GM19239 (cell line): ENCODE measurements at places on chromosomes 5 and 9.

- no peak for DNase-seq
These were observed 186.0 kb downstream of the TENT4A start for GRCh38 chr5:6899221-6899620.

DNA sequence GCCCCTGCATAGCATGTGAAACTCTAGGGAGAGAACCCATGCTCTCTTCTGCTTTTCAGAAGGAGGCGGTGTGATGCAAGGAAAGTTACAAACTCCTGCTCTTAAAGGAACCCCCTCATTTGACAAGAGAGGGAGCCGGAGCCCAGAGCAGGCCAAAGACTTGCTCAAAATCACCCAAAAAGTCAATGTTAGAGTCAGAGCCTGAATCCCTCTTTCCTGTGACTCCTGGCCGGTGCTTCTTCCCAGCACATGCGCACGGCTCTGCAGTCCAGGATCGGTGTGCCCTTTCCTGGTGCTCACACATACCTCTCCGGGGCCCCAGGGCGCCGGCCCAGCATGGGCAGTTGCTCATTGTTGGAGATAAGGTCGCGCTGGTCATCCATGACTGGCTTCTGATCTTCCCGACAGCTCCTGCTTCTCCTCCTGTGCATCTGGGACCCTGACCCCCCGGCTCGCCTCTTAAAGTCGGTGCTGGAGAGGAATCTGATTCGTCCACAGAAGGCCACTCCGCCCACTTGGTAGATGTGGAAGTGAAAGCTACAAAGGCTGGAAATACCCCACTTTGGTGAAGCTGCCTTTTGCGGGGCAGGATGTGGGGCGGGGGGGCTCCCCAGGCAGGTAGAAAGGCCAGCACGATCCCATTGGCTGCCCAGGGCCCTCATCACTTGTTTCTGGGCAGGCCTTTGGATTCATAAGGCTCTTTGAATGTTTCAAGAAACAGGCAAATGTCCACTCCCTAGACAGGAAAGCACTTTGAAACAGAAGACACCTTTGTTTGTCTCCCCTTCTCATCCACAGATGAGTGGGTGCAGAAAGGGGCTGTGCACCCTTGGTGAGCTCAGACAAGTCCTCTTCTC, at the start of gene CD74:
TSS of gene CD74 (minus strand) at position 592 of the 857 bp plus-strand sequence. CDS start at position 431, 161 bp downstream.
- peak; percentile 55 for DNase-seq

- no peak for DNase-seq
These were observed 476.6 kb upstream of the EDIL3 start for GRCh38 chr5:84861306-84861705.

DNA sequence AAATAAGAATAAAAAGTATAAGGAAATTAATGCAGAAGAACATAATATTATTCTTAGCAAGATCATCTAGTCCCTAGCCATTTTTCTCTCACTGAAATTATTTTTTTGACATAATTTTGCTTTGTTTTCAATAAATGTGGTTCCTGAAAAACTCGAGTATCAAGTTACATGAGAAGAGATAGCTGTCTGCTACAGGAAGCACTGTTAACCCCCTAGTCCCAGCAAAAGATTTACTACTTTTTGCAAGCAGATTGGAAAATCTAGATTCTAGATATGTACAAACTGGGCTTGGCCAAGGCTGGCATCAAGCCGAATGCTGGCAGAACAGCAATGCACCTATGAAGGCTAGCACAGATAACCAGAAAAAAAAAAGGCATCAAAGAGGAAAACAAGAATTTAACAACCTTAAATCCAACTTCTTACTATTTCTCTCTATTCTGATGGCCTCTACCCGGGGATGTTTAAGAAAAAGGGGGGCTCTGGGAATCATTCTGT, 21.9 kb upstream of the ISCA1 start:
- no peak for DNase-seq

DNA sequence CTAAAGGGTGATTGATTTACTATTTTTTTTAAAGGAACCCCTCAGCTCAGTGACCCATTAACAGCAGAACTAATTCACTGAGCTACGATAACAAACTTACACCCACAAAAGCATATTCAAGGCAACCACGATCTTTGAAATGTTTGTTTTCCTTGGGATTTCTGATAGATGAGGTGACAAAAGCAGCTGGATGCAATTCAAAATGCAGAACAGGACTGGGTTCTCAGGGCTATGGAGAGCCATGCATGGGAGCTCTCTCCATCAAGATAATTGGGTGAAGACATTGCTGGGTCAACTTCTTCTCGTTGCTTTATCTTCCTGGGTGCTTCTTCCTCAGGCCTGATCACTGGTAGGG, 60.1 kb downstream of the PAPPA start:
- DNase-seq: no peak

- no peak for DNase-seq
These were observed 37.6 kb downstream of the PTGER4 start for GRCh38 chr5:40717281-40717680.

GRCh38 chr9:1070692-1071091, 20.5 kb downstream of the DMRT2 start:
- no peak for DNase-seq

- peak; percentile 23 for DNase-seq
These were observed 313.8 kb downstream of the ENC1 start for GRCh38 chr5:74326571-74327338.

DNA sequence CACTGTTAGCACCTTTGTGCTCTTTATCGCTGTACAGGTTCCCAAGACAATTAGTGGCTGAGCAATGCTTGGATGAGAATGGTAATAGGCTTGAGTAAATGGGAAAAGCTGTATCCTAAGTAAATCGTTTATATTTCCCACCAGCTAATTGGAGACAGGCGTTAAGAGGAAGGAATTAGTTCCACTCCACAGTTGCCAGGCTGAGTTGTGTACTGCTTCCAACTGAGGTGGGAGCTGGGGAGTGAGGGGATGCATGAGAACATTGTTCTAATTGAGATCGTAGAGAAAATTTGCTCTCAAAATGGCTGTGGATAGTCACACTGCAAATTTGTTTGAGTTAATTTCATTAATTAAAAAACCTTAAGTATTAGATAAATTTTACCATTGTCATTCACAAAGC, 285.0 kb upstream of the ADAMTSL1 start:
- DNase-seq: no peak
